Left lung (tissue), 14 donors: ENCODE measurements at places on chromosomes 3 and 15. TPM values are rescaled to one million over a fixed set of nuclear protein-coding genes. Genes with fewer than 3 reads are reported as not detected.

DNA sequence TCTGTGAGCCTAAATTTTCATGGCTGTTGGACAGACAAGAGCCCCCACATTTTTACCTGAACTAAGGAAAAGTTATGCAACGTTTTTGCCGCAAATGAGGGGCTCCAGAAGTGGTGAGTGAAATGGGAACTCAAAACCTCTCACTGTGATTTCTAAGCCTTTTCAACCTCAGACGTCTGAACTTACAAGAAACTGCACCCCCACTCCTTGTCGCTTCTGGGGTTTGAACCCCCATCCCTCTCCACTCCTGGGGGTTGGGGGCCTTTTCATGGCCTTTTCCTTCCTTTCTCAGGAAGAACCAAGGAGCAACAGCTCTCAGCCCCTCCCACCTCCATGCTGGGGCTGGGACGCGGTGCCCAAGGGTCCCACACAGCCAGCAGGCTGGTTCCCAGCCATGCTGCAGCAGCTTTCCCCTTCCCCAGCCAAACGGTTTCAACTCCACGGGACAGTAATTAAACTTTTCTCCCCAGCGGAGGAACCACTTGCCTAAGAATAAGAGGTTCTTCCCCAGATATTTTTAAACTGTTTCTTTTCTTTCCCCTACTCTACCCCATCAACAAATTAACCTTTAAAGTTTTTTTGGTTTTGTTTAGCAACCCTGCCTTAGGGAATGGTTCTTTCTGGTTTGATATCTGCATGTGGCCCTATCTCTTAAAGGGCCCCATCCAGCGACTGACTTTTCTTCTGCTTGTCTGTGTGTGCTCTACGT, 387.6 kb upstream of the CBLB start:
- no peak overlapping the region for H3K27ac ChIP-seq
- H3K4me1 ChIP-seq = no peaks in the 10 kb centered on the region
- DNase-seq = no peak
- H3K36me3 ChIP-seq = no peaks in the 10 kb centered on the region
- H3K4me3 ChIP-seq = no peak overlapping the region

DNA sequence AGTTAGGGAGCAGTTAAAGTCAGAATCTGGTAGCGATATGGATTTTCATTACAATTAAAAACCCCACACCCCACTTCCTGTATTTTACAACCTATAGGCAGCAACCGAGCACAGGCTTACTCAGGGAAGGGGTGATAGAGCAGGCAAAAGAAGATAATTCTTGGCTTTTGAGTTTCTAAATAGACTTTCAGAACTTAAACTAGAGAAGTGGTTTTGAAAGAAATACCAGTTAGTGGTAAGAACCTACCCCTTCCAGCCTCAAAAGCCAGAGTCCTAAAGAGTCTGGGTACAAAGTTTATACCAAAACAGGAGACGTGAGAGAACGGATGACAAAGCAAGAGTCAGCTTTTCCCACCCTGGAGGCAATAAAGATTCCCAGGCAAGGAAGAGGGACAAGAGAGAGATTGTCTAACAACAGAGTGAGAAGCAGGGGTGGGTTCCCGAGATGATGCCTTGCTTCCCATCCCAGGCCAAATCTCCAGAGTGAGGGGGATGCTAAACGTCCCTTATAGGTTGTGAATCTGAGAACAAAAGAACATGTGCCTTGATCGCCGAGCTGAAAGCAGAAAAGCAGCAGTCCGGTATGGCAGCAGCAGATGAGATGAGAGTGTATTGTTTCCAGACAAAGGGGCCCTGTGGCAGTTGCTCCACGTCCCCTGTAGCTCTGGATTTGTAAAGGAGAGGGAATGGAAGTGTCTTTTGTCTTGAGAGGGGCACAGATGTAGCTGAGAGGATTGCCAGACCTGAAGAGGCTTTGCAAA, 36.8 kb downstream of the KLHL6 start:
- no peaks in the 10 kb centered on the region for H3K27me3 ChIP-seq
- peaks cover 5% of the 10 kb centered on the region for H3K36me3 ChIP-seq
- no peak overlapping the region for H3K4me3 ChIP-seq
- H3K4me1 ChIP-seq = no peaks in the 10 kb centered on the region
- no peak overlapping the region for H3K27ac ChIP-seq

GRCh38 chr15:52352086-52352485, 56.5 kb upstream of the MYO5C start:
- DNase-seq = no peak
- H3K27ac ChIP-seq = peak overlapping the region; percentile 48
- no peaks in the 10 kb centered on the region for H3K27me3 ChIP-seq
- no peak overlapping the region for H3K4me3 ChIP-seq
- no peaks in the 10 kb centered on the region for H3K36me3 ChIP-seq

GRCh38 chr3:171586274-171586673, 126.1 kb upstream of the TNIK start:
- H3K27me3 ChIP-seq = no peaks in the 10 kb centered on the region
- DNase-seq = no peak
- H3K27ac ChIP-seq = no peak overlapping the region
- no peak overlapping the region for H3K4me3 ChIP-seq
- no peaks in the 10 kb centered on the region for H3K4me1 ChIP-seq

DNA sequence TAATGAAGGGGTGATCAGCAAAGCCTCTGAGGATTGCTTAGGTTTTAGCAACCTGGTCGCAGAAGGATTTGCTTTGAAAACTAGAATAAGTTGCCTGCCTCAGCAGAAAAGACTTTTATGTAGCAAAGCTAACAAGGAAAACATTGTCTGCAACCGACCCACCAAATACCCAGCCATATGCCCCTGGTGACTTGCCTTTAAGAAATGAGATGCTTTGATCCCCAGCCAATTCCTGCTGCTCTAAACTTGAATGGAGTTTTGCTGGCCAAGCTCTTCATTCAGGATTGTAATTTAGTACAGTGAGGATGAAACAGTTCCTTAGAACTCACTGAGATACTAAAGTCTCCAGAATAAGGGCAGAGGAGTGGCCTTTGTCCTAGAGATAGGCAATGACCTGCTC, 139.8 kb upstream of the PROK2 start:
- no peak overlapping the region for H3K4me3 ChIP-seq
- H3K27me3 ChIP-seq = no peaks in the 10 kb centered on the region
- H3K4me1 ChIP-seq = no peaks in the 10 kb centered on the region
- DNase-seq = no peak
- no peak overlapping the region for H3K27ac ChIP-seq

DNA sequence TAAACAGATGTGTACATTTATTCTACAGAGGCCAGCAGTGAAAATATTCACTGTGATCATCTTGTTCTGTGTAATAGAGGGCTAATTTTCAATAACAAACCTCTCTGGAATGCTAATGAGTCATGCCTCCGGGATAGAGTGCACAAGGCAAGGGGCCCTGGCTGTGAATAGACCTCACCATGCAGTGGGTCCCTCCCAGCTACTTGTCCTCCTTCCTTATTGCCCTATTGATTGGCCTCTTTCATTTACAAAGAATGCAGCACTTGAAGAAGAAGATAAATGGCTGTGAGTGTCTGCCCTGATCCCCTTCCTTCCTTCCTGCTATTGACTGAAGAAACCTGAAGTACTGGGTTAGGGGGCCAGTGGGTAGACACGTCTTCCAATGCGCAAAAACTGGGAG, 436.3 kb downstream of the WDR72 start:
- H3K27ac ChIP-seq = no peak overlapping the region
- H3K4me3 ChIP-seq = no peak overlapping the region
- no peaks in the 10 kb centered on the region for H3K27me3 ChIP-seq
- DNase-seq = no peak

GRCh38 chr15:68057758-68058157, 3.6 kb downstream of the PIAS1 start:
- H3K27me3 ChIP-seq = no peaks in the 10 kb centered on the region
- no peak overlapping the region for H3K4me3 ChIP-seq
- no peak for DNase-seq
- H3K36me3 ChIP-seq = peaks cover 5% of the 10 kb centered on the region
- H3K27ac ChIP-seq = no peak overlapping the region

- no peak overlapping the region for H3K4me3 ChIP-seq
- no peak overlapping the region for H3K27ac ChIP-seq
- no peak for DNase-seq
- H3K36me3 ChIP-seq = no peaks in the 10 kb centered on the region
- H3K27me3 ChIP-seq = no peaks in the 10 kb centered on the region
Observed at GRCh38 chr15:95059346-95059905, 828.1 kb downstream of the MCTP2 start.

DNA sequence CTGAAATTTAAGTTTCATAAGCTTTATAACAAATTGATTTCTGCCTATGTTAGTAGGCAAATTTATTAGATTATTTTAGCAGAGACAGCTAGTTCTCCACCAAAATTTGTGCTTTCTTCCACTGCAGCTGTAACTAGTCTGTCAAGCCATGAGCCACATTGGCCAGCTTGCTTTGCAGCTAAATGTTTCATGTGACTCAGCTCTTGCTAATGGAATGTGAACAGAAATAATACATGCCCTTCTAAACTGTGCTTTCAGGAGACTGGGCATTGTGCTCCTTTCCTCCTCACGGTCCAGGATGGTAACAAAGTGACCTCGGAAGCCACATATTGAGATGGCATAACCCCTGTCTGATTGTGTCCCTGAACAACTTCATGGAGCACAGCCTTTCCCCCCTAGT, 51.3 kb upstream of the KPNA4 start:
- no peak overlapping the region for H3K27ac ChIP-seq
- no peaks in the 10 kb centered on the region for H3K4me1 ChIP-seq
- no peak for DNase-seq
- no peaks in the 10 kb centered on the region for H3K36me3 ChIP-seq
- H3K4me3 ChIP-seq = no peak overlapping the region

- H3K27ac ChIP-seq = no peak overlapping the region
- no peak overlapping the region for H3K4me3 ChIP-seq
- no peak for DNase-seq
- H3K4me1 ChIP-seq = peaks cover 65% of the 10 kb centered on the region
- no peaks in the 10 kb centered on the region for H3K27me3 ChIP-seq
Observed at GRCh38 chr3:52250122-52250521, 4.6 kb downstream of the PPM1M start.

GRCh38 chr3:13123765-13124164, 50.5 kb upstream of the IQSEC1 start:
- no peak overlapping the region for H3K4me3 ChIP-seq
- peaks cover 10% of the 10 kb centered on the region for H3K27me3 ChIP-seq

GRCh38 chr3:161069511-161070251, 35.5 kb downstream of the B3GALNT1 start:
- H3K4me3 ChIP-seq = no peak overlapping the region
- no peaks in the 10 kb centered on the region for H3K36me3 ChIP-seq
- H3K4me1 ChIP-seq = peaks cover 10% of the 10 kb centered on the region
- DNase-seq = no peak
- no peak overlapping the region for H3K27ac ChIP-seq
- H3K27me3 ChIP-seq = no peaks in the 10 kb centered on the region

DNA sequence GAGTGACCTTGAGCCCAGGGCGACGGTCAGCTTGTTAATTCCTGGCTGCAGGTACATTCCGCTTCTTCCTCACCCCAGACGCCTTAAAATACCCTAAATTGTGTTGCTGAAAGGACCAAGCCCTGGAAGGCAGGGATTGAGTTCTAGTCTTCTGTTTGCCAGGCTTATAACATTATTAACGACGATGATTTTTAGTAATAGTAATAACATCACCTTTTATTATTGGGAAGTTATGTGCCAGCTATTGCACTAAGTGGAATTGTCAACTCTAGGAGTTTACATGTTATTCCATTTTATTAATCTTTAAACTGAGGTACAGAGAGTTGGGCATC, 409 bp downstream of the OXNAD1 start:
- H3K27me3 ChIP-seq = no peaks in the 10 kb centered on the region
- H3K4me1 ChIP-seq = peaks cover 53% of the 10 kb centered on the region
- H3K27ac ChIP-seq = peak overlapping the region; percentile 89
- H3K4me3 ChIP-seq = peak overlapping the region; percentile 81
- H3K36me3 ChIP-seq = no peaks in the 10 kb centered on the region

DNA sequence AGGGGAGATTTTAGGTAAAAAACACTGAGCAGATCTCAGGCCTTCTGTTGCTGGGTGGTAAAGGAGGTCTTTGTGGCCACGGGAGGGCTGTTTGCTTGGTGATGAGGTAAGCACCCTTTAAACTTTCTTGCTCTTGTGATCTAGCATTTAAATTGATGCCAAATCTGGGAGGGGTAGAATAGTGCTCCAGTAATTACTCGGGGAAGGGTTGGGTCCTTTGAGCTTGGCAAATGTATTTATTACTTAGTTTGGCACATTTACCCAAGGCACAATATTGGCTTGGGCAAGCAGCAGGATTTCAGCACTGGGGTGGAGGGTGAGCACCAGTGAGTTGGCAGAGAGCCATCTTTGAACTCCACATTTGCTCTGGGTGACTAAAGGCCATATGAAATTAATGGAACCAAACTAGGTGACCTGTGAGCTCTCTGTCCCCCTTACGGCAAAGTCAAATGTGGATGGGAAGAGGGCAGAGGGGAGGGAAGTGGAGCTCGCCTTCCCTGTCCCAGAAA, 185.9 kb upstream of the ONECUT1 start:
- no peak for DNase-seq
- no peak overlapping the region for H3K4me3 ChIP-seq
- no peaks in the 10 kb centered on the region for H3K36me3 ChIP-seq
- no peaks in the 10 kb centered on the region for H3K27me3 ChIP-seq
- no peaks in the 10 kb centered on the region for H3K4me1 ChIP-seq

DNA sequence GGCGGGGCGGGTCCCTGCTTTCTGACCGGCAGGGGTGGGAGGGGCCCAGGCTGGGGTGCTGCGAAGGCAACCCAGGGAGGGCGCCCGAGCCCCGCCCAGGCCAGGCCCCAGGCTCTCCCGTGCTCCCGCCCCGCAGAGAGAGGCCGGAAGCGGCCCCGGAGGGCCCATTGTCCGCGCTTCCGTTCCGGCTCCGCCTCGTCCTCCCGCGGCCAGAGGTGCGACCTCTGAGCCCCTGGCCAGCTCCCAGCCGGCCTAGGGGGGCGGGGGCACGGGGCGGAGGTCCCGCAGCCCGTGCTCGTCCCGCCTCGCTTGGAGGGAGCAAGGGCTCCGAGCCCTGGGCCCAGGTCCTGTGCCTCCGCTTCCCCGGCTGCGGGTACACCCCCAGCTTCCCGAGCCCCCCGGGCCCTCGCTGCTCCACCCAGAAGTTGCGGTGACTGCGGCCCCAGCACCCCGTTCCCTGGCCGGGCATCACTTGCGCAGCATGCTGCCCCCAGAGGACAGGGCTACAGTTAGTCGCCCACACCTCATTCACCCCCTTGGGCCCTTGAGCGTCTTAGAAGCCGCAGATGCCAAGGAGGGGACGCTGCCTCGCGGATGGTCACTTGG, 20.4 kb upstream of the PLXND1 start:
- peak; percentile 99 for DNase-seq
- H3K27me3 ChIP-seq = no peaks in the 10 kb centered on the region
- H3K27ac ChIP-seq = peak overlapping the region; percentile 97
- peaks cover 48% of the 10 kb centered on the region for H3K4me1 ChIP-seq
- no peaks in the 10 kb centered on the region for H3K36me3 ChIP-seq
- peak overlapping the region; percentile 41 for H3K4me3 ChIP-seq

GASK1A gene
- total RNA-seq = 12.3 TPM

DAZL gene
- not detected for total RNA-seq

GTF2E1 gene
- total RNA-seq = 14.5 TPM

CIP2A gene
- 5.6 TPM for total RNA-seq

CHL1 gene
- total RNA-seq = 3.8 TPM

UBR1 gene
- total RNA-seq = 28.6 TPM

CCR9 gene
- 0.12 TPM for total RNA-seq

SRGAP3 gene
- 6.8 TPM for total RNA-seq
